Activated CD8-positive, alpha-beta memory T cell treated with anti-CD3 and anti-CD28 coated beads, Interleukin-2, amount 10 ng/mL, durations not matched to agents 7 days and 5 days (primary cell): ENCODE measurements at places on chromosomes 2 and 18. TPM values are rescaled to one million over a fixed set of nuclear protein-coding genes. Genes with fewer than 3 reads are reported as not detected.

- DNase-seq = no peak
Measured at GRCh38 chr18:52046842-52047241, 293.2 kb upstream of the DCC start.

DNA sequence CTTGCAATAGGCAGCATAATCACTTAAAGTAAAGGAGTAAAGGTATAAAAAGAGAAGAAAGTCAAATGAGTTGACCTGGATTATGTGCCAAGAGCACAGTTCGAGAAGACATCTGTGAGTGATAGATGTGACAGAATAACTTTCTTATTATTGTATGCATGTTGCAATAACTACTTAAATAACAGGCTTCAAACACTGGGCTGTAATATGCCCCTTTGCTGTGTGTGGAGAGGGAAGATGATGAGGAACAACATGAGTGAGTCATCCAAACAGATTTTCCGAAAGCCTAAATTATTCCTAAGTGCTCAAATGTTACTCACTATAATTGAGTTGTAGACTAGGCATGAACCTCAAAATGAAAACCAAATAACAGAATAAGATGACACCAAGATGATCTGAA, 328.1 kb downstream of the EXOC6B start:
- no peak for DNase-seq

DNA sequence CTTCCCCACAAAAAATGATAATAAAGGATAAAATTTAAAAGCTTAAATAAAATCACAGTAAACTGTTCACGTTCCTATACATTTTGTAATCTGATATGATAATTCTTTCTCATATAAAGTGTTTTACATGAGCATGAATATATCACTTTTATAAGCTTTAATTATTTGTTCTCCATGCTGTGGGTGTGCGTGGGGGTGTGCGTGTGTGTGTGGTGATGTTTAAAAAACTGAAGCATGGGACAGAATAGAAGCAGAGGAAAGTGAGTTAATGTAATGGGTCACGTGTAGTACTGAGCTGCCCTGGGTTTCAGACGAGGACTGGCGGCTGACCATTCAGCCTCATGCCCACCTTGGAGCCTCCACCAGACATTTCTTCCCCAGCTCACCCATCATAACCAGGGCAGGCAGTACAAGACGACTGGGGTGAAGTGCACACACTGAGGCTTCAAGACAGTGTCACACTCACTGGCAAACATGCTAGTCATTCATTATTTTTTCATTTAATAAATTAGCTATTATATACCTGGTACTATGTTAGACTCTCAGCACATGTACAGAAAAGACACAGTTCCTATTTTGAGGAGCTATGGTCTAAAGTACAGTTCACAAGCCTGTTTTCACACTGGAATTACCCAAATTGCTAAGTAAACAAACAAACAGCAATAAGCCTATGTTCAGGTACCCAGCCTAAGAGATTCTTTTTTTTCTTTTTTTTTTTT, 97.2 kb upstream of the LPIN2 start:
- no peak for DNase-seq

DNA sequence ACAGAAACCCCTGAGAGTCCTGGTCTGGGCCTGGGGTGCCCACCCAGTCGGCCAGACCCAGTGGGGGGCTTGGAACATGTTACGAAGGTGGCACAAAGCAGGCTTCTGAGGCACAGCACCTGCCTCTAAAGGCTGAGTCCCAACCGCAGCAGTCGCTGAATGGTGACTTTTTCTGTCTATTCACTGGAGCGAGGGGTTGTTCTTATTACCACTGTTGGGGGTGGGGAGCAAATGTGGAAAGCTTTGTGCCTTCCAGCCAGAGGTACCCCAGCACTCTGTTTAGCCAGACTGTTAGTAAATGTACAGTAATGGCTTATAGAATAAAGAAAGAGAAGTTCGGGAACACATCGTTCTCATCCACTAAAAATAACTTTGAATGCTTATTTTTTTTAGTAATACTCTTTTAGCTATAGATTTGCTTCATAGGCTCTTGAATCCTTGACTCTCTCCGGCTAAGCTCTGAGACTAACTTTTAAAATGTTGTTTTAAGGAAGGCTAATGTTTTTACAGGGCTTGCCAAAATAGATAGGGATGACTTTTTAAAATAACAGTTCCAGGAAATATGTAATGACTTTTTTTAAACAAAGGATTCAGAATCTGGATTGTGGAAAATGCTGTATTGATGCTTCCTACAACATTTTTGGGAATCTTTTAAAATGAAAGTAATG, 23.4 kb upstream of the PTPN2 start:
- no peak for DNase-seq

GRCh38 chr2:31271851-31272267, 37.9 kb downstream of the EHD3 start:
- no peak for DNase-seq

DNA sequence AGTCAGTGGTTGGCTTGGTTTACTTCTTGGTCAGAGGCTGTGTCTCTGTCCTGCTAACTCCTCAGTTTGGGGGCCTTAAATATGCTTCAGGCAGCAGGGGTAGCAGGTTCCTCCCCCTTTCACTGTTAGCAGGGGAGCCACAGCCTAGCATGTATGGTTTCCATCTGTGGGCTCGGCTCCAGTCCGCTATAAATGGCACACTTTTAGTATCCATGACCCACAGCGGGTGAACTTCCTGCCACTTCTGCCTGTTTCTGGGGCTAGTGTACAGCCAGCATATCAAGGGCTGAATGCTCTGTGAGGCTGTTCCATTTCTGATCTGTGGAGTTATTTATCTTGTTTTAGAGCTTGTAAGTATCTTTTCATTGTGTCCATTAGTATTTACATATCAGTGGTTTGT, 58.3 kb downstream of the MRPL33 start:
- no peak for DNase-seq

DNA sequence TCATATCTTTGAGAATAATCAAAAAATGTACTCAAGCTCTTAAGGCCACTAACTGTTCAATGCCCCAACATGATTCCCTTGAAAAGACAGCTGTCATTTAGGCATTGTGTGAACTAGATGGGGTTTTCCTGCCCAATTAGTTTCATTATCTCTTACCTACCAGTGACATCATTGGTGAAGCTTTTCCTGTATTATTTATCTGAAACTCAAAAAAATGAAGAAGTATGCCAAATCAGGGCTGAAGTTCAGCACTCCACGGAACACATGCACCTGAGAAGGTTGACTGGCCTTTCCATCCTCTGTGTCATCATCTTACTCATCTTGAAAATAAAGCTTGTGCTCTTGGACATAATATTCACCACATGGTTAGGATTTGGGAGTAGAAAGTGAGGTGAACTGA, 126.4 kb downstream of the TXNL1 start:
- DNase-seq = no peak

DNA sequence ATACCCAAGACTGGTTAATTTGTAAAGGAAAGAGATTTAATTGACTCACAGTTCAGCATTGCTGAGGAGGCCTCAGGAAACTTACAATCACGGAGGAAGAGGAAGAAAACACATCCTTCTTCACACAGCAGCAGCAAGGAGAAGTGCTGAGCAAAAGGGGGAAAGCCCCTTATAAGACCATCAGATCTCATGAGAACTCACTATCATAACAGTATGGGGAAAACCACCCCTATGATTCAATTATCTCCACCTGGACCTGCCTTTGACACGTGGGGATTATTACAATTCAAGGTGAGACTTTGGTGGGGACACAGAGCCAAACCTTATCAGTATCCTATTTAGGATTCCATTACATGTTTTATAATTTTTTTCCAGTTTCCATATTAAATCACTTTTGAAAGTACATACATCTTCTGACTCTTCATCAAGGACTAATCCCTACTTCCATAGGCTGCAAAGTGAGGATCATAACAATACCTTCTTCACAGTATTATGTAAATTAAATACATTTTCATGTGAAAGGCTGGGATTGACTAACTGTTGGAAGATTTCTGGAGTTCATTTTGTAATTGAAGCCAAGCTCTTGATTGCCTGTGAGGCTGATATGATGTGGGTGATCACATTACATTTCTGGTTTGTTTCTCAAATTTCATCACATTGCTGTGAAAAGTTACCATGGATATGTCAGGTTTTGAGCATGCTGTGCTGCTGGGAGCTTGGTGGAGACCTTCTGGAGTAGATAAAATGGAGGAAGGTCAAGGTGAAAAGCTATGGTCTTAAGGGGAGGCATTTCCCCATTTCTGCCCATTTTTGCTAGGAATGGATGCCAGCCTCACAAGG, 31.7 kb upstream of the CERS6 start:
- no peak for DNase-seq

- DNase-seq = no peak
Measured at GRCh38 chr2:77397763-77398162, 124.4 kb downstream of the LRRTM4 start.

GRCh38 chr2:46555011-46555410, 75.6 kb downstream of the TMEM247 start:
- DNase-seq = no peak

- no peak for DNase-seq
Measured at GRCh38 chr2:38480617-38481016, 103.5 kb upstream of the ATL2 start.

DNA sequence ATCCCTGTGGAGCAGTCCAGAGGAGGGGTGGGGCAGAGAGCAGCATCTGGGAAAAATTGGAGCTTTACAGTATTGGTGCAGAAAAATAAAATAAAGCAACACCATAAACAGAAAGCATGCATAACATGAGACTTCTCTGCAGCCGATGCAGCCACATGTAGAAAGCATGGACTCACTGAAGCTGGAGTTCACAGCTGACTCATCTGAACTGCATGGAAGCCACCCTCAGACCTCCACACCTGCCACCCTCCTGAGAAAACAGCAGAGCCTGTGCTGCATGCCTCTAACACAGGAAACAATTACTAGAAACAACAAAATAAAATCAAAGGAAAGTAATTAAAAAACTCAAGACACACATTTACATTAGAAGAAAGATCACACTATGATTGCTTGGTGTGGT, 169.4 kb upstream of the ALKAL2 start:
- no peak for DNase-seq

GRCh38 chr18:28074076-28074475, 102.9 kb downstream of the CDH2 start:
- no peak for DNase-seq

POTEE gene
- total RNA-seq = 0.40 TPM

PLA2R1 gene
- total RNA-seq = not detected

FLACC1 gene
- total RNA-seq = 1.3 TPM

ACKR3 gene
- total RNA-seq = 3.3 TPM

ACVR1 gene
- 18.7 TPM for total RNA-seq

VWA3B gene
- total RNA-seq = not detected

RNF125 gene
- total RNA-seq = 26.1 TPM

BCL11A gene
- total RNA-seq = not detected

CNGA3 gene
- total RNA-seq = not detected

COLEC11 gene
- 0.23 TPM for total RNA-seq

PPP1R1C gene
- not detected for total RNA-seq

KLF11 gene
- 10.4 TPM for total RNA-seq

FOXI3 gene
- not detected for total RNA-seq

TRPM8 gene
- not detected for total RNA-seq

SLC35F5 gene
- total RNA-seq = 26.5 TPM
